ENCODE measurements at places on chromosomes 3 and 15.

DNA sequence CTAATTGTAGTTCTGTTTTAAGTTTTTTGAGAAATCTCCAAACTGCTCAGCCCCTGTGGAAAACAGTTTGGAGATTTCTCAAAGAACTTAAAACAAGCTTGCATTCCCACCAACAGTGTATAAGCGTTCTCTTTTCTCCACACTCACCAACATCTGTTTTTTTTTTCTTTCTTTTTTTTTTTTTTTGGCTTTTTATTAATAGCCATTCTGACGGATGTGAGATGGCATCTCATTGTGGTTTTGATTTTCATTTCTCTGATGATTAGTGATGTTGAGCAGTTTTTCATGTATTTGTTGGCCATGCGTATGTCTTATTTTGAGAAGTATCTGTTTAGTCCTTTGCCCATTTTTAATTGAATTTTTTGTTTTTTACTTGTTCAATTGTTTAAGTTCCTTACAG lies 73.1 kb upstream of the COL8A1 start:
- no peak for DNase-seq

DNA sequence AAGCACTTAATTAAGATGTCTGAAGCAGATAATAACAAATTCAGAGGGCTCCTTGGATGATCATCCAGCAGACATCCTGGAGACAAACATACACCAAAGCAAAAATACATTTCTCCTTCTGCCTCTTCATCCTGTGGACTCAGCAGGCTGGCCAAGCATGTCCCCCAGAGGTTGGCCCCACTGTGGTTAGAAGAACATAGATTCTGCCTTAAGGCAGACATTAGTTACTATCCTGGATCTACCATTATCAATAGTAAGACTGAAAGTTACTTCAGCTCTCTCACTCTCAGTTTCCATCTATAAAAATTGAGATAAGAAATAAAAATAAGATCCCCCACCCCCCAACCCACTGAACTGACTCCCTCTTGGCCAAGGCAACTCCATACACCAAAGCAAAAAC lies 28.6 kb upstream of the TGFBR2 start:
- DNase-seq = no peak

DNA sequence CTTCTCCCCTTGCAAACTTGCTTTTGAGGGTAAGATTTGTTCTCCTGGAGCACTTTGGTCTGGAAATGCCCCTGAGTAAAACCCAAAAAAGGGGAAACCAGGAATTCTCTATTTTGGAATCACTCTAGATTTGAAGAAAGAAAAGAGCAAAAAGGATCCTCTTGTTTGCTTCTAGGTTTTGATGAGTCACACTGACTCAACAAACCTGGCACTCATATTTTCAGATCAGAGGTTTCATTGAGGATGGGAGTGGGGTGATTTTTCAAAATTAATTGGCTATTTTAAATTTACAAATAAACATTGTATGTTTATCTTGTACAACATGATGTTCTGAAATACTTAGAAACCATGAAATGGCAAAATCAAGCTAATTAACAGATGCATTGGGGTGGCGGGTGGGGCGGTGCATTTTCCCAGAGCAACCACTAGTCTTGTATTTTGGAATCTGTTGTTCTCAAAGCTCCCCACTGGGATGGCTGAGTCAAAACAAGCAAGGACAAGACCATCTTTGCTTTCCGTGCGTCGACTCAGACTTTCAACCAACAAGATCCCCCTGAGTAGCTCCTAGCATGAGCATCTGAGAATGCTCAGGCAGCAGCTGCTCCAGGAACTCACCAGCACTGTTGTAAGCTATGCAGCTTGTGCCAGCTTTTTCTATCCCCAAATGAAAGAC lies 451.4 kb downstream of the WDR72 start:
- no peak for DNase-seq

- DNase-seq = no peak
Observed at GRCh38 chr15:72338617-72339321, 18.8 kb upstream of the CELF6 start.

GRCh38 chr3:72317491-72317890 lies 530.8 kb downstream of the SHQ1 start:
- DNase-seq = no peak

- DNase-seq = no peak
Observed at GRCh38 chr3:116939550-116939949, 230.0 kb downstream of the TUSC7 start.

DNA sequence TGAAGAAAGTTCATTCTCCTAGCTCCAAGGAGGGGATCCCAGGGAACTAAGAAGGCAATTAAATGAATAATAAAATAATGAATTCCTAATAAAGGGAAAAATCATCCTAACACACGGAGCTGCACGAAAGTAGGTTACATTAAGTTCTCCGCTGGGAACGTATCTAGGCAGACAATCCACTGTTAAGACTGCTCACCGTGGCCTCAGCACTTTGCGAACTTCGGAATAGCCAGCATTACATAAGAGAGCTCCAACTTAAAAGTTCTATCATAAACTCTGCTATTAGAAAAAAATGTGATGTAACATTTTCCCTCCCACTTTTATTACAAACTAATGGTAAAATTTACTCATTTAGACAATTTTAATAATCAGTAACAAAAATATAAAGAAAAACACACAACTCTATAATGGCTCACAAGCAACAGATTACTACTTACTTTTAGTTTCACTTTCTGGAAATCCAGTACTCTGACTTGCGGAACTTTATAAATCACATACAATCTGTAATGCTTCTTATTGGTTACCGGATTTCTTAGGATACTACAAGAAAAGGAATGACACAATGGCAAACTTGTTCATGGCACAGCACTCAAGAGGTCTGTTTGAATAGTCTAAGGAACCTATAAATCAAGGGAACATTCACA lies 8.5 kb downstream of the SNRPA1 start:
- no peak for DNase-seq

GRCh38 chr15:95709959-95710695 lies 620.4 kb upstream of the NR2F2 start:
- DNase-seq = no peak

DNA sequence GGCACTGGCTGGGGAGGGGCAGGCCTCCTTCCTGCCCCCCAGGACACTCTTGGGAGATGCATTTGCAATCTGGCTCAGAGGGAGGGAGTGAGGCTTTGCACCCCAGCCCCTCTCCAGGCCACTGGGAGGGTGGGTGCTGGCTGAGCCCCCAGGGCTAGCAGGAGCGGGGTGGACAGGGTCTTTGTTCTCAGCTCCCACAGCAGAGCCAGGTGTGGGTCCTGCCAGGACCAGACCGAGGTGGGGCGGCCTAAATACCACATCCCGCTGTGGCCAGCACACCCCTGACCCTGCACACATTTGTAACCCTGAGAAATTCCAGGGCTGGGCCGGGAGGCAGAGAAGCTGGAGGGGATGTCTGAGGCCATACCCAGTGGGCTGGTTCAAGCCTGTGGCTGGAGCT lies 41.0 kb downstream of the STARD5 start:
- no peak for DNase-seq

GRCh38 chr3:182182531-182182968 lies 470.8 kb downstream of the SOX2 start:
- no peak for DNase-seq

- no peak for DNase-seq
Observed at GRCh38 chr15:78049691-78050440, 27.6 kb downstream of the TBC1D2B start.

GRCh38 chr3:120193554-120193953 lies 91.5 kb downstream of the GPR156 start:
- DNase-seq = no peak

DNA sequence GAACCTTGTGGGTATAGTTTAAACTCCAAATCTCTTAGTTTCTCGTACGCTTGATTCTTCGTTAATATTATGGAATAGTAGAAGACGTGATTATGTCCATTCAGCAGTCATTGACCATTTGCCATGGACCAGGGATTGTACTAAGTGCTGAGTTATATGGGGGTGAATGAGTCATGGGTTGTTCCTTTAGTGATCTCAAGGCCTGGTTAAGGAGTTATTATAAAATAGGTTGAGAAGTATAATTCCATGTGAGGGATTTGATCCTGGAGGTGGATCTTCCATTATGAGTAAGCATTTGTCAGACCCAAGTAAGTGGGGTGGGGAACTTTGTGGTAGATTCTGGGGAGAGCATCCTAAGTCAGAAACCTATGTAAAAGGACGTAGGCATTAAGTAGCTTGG lies 15.4 kb downstream of the NR2C2 start:
- DNase-seq = no peak

GRCh38 chr3:69119681-69120080 lies 2.7 kb downstream of the LMOD3 start:
- DNase-seq = no peak

DNA sequence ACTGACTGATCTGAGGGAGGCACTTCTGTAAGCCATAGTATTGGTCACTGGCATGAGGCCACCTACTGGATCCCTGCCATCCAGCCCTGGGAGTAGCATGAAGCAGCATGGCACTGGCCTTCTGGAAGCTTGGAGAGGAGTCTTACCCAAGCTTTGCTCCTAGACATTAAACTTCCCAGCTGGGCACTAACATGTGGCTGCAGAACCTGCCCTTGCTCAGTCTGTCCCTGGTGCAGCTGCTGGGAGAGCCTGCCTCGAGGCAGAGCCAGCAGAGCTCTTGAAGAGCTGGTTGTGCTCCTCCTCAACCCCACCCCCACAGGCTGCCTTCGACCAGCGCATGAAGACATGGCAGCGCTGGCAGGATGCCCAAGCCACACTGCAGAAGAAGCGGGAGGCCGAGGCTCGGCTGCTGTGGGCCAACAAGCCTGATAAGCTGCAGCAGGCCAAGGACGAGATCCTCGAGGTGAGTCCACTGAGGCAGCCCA lies 17.1 kb upstream of the SNX22 start:
- DNase-seq = no peak

GRCh38 chr3:52056521-52056967 lies at the start of gene DUSP7:
TSS of gene DUSP7 (minus strand) at chr3:52056571. CDS start at chr3:52056366, 205 bp downstream.
- peak; percentile 64 for DNase-seq

DNA sequence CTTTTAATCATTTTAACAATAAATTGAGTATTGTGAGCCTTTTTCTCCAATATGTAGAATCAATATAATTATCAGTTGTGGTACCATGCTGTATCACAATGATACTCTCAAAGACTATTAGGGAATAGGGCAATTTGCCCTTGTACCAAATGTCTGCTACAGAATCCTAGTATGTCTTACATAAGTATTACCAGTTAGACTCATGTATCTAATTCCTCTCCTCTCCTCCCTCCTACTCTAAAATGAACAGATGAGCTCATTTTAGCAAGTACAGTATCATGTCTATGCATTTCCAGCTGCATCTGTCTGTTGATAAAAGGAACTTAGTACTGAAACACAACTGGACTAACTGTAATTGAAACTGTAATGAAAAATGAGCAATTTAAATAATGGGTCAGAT lies 124.3 kb upstream of the ATP11B start:
- DNase-seq = no peak

GRCh38 chr15:74978503-74978902 lies 16.9 kb upstream of the SCAMP5 start:
- no peak for DNase-seq

- DNase-seq = no peak
Observed at GRCh38 chr3:152307829-152308474, 39.2 kb downstream of the MBNL1 start.

DNA sequence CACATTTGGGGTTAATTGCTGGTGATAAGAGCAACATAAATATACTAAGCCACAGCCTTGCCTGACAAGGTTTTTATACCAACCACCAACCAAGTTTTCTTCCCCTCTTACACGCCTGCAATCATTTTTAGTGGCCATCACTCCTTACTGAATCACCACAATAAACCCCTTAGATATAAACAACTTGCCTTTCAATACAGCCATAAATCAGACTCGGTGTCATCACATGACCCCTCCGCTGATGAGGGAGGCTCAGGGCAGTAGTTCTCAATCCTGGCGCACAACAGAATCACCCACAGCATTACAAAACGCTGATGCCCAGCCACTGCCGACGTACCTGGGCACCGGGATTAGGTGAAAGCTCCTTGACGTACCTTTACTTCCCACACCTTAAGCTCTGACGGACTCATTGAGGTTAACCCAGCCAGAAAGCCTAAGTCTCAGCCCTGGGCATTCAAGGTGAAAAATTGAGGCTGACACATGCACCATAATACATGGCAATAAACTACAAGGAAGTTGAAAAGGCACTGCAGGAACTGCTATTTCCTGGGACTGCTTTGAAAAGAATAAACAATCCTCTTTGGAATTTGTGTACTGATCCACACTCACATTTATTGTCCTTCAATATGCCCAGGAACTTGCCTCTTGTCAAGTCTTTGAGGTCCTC lies 17.1 kb downstream of the ADCY5 start:
- no peak for DNase-seq

DNA sequence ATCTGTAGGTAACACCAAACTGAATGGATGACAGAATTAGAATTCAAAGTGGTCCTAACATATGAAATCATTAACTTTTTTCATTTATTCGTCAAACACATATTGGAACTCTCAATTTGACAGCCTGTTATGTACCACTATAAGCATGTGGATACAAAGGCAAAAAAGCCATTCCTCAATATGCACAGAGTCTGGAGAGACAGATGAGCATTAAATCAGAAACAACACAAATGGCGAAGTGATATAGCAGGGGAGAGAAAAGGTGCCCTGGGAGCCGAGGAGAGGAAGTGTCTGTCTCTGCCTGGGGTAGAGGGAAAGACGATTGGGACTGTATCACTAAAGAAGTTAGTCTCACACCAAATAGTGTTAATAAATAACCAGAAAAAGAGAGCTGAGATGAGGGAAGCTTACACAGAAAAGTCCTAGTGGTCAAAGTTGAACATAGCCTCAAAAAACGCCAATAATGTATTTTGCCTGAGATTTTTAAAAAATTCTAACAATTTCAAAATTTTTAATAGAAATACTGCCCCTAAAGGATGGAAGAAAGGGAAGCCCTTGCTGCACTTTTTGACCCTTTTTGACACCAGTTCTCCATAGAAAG lies 417.5 kb downstream of the TUSC7 start:
- DNase-seq = no peak

DNA sequence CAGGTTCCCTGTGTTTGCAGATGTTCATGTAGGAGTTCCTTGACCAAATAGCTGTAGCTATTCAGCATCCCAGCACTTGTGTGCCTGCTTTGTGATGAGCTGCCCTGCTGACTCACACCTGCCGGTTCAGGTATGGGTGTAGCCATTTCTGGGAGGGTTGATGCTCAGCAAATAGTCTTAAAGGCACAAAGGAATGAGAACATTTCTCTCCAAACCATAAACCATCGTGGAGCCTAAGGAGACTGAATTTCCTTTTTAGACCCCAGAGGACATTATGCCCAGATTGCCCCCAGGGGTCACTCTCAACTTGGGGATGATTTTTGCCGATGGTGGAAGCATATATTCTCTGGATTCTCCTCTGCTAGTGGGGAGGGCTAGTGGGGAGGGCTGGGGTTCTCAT lies 80.6 kb downstream of the ADAMTSL3 start:
- peak; percentile 4 for DNase-seq

DNA sequence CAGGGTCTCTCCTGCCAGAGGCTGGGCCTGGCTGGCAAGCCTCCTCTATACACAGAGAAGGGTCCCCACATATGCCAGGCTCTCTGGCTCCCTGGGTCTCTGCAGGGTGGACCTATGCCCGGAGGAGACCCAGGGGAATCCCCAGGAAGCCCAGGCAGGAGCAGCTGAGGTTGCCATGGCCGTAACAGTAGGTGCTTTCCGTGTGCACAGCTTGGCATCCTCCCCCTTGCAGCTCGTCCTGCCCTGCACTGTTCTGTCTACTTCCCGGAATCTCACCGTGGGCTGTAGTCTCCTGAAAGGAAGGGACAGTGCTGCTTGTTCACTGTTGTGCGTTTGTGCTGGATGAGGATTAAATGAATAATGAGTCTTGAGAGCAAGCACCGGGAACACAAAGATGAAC lies 47.8 kb downstream of the DAPK2 start:
- no peak for DNase-seq

GRCh38 chr3:66762916-66763693 lies 235.0 kb upstream of the KBTBD8 start:
- DNase-seq = no peak

Data from neural crest cell (in vitro differentiated cells).